ENCODE measurements at places on chromosomes 6 and 20.
A peak's percentile ranks its signal among the peaks of the same experiment; 100 is the strongest.

DNA sequence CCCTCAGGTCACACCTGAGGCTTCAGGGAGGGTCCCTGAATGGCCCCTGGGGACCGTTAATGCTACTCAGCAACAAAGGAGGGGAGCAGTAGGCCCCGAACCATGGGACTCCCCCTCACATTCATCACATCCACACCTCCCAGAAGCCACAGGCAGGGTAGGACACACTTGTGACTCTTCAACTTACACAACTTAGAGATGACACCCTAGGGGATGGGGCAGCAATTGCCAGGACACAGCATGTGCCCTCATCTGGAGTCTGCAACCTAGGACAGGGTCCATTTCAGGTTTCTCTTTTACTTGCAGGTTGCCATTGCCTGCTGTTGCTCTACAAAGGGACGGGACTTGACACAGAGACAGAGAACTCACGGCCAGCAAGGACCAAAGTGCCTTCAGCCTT, 770 bp downstream of the ULBP3 start:
- DNase-seq: no peak

- DNase-seq: no peak
Observed at GRCh38 chr6:142757852-142758628, 186.9 kb downstream of the HIVEP2 start.

- no peak for DNase-seq
Observed at GRCh38 chr6:4185419-4185818, 50.0 kb upstream of the ECI2 start.

- no peak for DNase-seq
Observed at GRCh38 chr20:15708984-15709598, 864.2 kb downstream of the KIF16B start.

DNA sequence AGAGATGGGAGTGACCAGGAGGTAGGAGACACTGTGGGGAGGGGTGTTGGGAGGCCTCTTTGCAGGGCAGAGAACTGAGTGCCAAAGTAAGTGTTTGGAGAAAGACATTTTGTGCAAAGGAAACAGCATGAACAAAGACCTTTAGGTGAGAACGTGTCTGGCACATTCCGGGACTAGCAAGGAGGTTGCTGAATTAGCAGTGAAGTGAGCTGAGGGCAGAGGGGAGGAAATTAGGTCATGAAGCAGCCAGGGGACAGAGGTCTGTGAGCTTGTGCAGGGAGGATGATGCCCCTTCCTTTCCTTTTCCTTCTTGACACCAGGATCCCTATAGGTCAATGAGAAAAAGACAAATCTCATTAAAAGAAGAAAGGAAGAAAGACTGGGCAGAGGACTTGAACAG, 21.4 kb upstream of the AHCY start:
- DNase-seq: no peak

- no peak for DNase-seq
Observed at GRCh38 chr20:6074145-6074561, 20.3 kb upstream of the LRRN4 start.

- no peak for DNase-seq
Observed at GRCh38 chr6:155106456-155107115, 111.5 kb downstream of the TIAM2 start.

GRCh38 chr6:122621638-122622037, 11.4 kb downstream of the PKIB start:
- peak; percentile 88 for DNase-seq

DNA sequence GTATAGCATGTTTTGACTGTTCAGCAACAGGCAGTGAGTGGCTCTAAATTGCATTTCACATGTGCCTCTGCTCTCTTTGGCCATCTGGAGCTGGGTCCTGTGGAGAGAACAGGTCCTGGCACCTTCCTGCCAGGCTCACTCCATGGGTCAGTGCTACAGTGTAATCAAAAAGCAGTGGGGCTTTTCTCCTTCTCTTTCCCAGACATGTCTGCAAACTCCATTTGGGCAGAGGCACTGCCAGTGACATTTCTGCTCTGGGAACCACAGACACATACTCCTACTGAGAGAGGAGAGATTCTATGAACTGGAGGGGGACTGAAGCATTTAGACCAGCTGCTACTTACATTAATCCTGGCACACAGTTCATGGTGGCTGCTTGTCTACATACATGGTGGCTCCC, 68.3 kb upstream of the TRAF3IP2 start:
- no peak for DNase-seq
